ENCODE measurements at places on chromosomes 12 and 14. TPM values are rescaled to one million over a fixed set of nuclear protein-coding genes. Genes with fewer than 3 reads are reported as not detected.

The RPS6KL1 gene
- total RNA-seq: 4.1 TPM

The SPIC gene
- total RNA-seq: not detected

The KRT77 gene
- not detected for total RNA-seq

The PPM1A gene
- total RNA-seq: 40.0 TPM

The HVCN1 gene
- total RNA-seq: 24.2 TPM

The SLC7A8 gene
- total RNA-seq: 1.9 TPM

The LYZ gene
- not detected for total RNA-seq

The IRAK4 gene
- 24.0 TPM for total RNA-seq

The HRK gene
- not detected for total RNA-seq

The KDM5A gene
- 60.0 TPM for total RNA-seq

The NOPCHAP1 gene
- 39.4 TPM for total RNA-seq

DNA sequence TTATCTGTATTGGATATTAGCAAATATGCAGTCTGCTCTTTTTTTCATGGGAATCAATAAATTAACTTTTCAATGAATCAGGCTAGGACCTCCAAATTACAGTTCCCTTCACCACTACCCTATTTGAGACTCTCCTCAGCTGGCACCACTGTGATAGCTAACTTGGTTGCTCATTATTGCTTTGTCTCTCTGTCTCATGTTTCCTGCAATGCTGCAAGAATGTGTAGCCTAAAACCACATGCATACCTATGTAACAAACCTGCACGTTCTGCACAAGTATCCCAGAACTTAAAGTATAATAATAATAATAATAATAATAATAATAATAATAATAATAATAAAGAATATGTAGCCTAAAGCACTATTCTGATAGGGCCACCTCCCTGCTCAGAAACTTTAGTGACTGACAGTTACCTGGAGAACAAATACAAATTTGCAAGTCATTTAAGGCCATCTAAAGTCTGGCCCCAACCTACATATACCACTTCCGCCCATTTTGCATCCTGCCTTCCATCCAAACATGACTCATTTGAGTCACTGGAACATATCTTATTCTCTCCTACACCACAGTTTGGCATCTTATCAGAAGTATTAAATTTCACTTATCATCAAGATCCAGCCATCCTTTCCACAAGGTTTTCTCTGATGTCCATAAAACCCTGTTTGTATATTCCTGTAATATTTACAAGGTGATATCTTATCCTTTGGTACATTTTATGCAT is 215.1 kb downstream of the LRRK2 start:
- no peak for DNase-seq

DNA sequence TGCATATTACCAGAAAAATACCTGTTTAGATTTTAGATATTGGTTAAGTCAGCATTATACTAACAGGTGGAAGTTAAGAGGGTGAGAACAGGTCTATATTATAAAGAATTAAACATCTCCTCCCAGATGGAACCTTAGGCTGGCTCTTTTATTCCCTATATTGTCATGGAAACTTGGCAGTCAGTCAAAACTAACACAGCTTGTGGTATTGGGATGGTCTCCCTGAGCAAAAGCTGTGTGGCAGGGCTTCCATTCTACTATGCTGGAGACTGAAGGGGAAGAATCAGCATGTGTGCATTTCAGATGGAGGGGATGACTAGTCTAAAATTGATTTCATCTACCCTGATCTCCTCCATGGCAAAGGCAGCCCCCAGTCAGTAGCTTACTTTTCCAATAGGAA is 66.7 kb downstream of the SMOC1 start:
- no peak for DNase-seq

DNA sequence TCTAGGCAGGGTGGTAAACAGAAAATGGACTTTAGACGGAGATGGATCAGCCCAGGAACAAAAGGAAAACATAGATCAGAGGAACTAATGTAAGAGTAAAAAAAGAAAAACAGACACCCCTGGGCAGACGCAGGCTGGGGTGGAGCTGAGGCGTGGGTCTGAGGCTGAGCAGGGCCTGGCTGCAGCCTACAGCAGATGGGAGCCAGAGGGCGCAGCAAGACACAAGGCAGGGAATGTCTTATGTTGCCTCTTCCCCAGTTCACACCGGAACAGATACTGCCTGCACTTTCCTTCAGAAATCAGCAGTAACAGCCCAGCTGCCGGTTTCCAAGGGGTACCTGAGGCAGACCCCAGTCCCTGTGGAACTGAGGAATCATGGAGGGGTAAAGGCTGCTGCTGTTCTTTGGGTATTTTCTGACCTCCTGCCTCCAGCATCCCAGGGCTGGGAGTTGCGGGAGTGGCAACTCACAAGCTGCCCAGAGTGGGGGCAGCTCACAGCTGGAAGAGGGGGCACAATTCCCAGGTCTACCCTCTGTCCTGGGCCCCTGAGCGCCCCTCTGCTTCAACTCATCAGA is 9.8 kb downstream of the ZNF605 start:
- no peak for DNase-seq

DNA sequence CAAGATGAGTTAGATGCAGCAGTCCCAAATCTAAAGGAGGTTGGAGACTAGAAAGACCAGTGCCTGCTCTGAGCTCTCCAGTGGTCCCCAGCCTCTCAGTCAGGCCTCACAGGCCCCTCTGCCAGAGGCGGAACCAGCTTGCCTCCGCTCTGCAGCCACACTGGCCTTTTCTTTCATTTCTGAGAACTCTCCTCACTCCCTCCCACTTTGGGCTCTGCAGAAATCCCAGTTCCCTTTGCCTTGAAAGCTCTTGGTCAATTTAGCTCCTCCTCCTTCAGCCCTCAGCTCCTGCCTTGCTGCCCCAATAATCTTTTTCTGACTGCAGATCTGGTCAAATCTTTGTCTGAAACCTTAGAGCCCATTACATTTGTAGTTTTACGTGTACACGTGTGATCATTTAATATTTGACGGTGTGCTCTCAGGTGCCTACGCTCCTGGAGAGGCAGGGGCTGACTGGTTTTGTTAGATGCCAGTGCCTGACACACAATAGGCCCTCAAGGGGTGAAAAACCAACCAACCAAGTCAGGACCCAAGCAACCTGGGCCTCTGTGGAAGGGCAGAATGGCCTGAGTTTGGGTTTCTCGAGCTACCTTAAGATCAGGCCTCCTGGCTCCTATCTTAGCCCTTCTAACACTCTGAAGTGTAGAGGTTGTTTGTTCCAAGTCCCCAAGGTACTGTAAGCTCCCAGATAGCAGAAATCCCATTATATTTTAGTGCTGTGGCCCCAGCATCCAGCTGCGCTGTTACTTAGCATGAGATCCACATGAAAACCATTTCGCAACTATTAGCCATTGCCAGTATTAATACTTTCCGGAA is 1.1 kb upstream of the NUDT4 start:
- DNase-seq: no peak

DNA sequence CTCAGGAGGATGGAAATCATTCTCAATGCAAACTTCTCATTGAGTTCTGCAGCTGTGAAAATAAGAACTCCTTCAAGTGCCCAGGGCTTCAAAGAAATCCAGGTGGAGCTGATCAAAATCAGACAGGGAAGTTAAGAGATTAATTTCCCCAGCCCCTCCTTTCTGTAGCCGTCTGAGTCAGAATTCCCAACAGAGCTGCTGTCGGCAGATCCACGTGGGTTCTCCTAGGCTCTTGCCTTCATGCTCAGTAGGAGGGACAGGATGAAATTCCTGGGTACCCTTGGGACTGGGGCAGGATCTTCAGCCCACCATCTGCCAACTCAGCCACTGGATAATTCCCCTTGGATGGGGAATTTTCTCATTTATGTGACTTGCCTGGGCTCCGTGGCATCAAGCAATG is 13.3 kb downstream of the TGFB3 start:
- no peak for DNase-seq

GRCh38 chr14:61213191-61213621 is 67.9 kb downstream of the TMEM30B start:
- DNase-seq: no peak

GRCh38 chr12:3662521-3662921 is 90.4 kb downstream of the CRACR2A start:
- no peak for DNase-seq

GRCh38 chr12:107503887-107504885 is 181.4 kb upstream of the PWP1 start:
- no peak for DNase-seq

GRCh38 chr14:54574528-54574927 is 7.6 kb downstream of the SAMD4A start:
- no peak for DNase-seq

GRCh38 chr12:104172570-104172947 is 34.5 kb upstream of the NFYB start:
- no peak for DNase-seq

DNA sequence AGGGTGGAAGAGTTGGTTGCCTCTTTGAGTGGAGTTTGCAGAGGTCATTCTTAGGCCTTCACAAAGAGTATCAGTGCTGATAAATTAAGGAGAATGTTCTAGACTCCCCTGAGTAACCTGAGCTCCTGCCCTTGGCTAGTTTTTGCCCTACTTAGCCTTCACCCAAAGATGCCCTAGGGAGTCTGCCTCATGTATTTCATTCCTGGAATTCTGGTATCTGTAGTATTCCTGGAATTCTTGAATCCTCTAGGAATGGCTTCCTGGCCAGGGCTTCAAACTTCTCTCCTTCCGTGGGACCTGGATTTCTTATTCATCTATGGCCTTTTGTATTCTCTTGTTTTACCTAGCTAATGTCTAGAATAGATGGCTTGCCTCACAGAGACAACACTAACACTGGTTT is 701.1 kb downstream of the NOVA1 start:
- no peak for DNase-seq

GRCh38 chr12:30840715-30841114 is 85.8 kb upstream of the TSPAN11 start:
- no peak for DNase-seq

- DNase-seq: no peak
Observed at GRCh38 chr12:80556566-80556965, 112.5 kb downstream of the PTPRQ start.

DNA sequence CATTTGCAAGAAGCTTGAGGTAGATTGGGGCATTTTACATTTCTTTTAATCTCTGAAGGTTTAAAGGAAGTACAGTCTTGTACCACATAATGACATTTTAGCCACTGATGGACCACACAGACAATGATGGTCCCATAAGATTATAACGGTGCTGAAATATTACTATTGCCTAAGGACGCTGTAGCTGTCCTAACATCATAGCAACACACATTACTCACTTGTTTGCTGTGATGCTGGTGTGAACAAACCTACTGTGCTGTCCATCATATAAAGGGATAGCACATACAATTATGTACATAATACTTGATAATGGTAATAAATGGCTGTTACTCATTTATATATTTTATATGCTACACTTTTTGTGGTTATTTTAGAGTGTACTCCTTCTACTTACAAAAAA is 127.1 kb upstream of the CPNE8 start:
- DNase-seq: no peak

GRCh38 chr12:89516633-89517032 is 8.0 kb downstream of the GALNT4 start:
- DNase-seq: no peak

GRCh38 chr12:52789637-52790426 is 6.1 kb downstream of the KRT3 start:
- no peak for DNase-seq

DNA sequence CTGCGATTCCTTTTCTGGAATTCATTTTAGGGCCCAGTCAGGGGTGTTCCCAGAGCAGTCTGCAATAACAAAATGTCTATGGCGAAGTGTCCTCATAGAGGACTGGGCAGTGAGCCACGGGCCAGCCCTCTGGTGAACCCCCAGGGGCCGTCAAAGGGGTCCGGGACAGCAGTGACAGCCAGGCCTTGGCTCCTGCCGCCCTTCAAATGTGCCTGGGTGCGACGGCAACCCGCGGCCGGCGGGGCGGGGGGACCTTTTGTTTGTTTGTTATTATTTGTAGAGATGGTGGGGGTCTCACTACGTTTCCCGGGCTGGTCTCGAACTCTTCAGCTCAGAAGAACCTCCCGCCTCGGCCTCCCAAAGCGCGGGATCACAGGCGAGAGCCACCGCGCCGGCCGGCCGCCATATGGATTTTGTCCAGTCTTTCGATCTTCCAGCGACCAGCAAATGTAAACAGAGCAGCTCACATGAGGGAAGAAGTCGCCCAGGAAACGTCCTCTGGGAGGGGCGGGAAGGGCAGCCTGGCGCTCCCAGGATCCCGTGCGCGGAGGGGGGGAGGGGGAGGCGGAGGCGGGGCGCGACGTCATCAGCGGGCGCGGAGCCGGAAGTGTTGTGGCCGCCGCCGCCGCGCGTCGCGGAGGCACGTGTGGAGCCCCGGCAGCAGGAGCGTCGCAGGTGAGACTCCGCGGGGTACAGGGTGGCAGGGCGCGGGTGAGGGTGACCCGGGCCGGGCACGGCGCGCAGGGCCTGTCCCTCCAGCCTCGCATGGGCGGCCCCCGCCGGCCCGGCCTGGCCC is at the start of gene TRMT61A:
TRMT61A (plus strand) TSS at position 610 of the 796 bp plus-strand sequence. CDS start 783 bp downstream, outside the sequence.
- DNase-seq: peak; percentile 71

- no peak for DNase-seq
Observed at GRCh38 chr14:94880106-94880505, 110.2 kb upstream of the GSC start.

- no peak for DNase-seq
Observed at GRCh38 chr12:75042125-75042524, 167.5 kb downstream of the KCNC2 start.

- DNase-seq: no peak
Observed at GRCh38 chr14:35938770-35939169, 112.6 kb downstream of the BRMS1L start.

DNA sequence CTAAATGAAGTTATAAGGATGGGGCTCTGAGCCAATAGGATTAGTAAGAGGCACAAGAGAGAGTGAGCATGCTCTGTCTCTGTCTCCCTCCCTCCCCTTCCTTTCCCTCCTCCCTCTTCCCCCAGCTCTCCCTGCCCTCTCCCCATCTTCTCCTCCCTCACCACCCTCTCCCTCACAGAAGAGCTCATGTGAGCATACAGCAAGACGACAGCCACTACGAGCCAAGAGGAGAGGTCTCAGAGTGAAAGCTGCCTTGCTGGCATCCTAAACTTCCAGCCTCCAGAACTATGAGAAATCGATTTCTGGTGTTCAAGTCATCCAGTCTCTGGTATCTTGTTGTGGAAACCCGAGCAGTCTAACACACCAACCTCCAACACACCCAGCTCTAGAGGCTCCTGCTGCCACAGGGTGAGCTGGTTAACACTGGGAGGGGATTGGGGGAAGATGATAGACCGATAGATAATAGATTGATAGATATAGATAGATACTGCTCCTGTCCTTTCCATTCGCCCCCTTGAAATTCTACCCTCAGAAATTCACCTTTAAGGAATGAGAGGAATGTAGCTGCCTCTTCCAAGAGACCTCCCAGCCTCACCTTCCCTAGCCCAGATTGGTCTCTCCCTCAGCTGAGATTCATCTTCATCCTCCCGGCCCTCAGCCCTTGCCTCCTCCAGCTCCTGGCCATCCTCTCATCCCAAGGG is 25.8 kb upstream of the ACTN1 start:
- no peak for DNase-seq

DNA sequence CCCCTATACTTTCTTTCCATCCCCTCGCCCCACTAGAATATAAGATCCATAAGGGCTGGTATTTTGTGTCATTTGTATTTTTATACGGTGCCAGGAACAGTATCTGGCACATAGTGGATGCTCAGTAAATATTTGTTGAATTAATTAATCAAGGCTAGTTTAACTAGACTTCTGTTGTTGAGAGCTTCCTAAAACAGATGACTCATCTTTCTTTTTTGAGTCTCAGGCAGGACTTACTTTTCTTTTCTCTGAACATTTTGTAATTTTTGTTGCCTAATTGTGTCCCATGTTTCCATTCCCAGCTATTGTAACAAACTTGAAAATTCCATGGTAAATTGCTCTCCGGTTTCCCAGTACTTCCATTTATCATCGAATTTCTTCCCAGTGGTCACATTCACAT is 16.7 kb downstream of the STK38L start:
- DNase-seq: no peak

GRCh38 chr12:24668563-24668962 is 280.3 kb downstream of the BCAT1 start:
- no peak for DNase-seq
